Coronary artery (tissue), 2 donors: ENCODE measurements at places on chromosomes 2 and 18.

- no peak for DNase-seq
Observed at GRCh38 chr18:12839057-12839525, 44.9 kb downstream of the PTPN2 start.

DNA sequence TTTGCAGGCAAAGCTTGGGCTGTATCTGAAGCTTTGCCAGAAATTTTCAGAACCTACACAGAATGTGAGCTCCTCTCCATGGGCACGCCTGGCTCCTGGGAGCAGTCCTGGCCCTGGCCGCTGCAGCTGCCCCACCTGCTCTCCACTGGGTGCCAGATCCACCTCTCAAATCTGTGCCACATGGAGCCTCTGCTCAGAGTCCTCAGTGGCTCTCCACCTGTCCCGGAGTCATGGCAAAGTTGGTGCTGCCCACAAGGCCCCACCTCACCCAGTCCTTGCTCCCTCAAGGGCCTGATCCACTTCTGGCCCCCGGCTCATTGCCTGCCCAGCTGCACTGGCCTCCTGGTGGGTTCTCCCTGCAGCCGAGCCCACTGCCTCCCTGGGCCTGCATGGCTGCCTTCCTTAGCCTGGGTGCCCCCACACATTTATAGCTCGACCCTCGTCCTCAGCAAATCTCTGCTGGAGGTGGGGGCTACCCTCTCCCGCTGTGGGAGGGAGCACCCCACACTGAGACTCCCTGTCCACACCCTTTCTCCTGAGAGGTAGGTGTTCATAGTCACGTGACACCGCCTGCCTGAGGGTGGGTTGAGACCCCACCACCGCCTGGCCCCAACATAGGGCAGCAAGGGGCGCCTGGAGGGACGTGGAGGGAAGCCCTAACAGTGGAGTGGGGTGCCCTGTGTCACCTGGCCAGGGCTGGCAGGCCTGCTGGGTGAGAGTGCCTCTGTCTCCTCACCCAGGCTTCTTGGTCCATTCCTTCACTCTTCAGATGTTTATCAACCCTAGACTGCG lies 224.1 kb downstream of the SH3RF3 start:
- DNase-seq: peak; percentile 56

GRCh38 chr2:197547163-197547900 lies 31.5 kb downstream of the MOB4 start:
- no peak for DNase-seq

DNA sequence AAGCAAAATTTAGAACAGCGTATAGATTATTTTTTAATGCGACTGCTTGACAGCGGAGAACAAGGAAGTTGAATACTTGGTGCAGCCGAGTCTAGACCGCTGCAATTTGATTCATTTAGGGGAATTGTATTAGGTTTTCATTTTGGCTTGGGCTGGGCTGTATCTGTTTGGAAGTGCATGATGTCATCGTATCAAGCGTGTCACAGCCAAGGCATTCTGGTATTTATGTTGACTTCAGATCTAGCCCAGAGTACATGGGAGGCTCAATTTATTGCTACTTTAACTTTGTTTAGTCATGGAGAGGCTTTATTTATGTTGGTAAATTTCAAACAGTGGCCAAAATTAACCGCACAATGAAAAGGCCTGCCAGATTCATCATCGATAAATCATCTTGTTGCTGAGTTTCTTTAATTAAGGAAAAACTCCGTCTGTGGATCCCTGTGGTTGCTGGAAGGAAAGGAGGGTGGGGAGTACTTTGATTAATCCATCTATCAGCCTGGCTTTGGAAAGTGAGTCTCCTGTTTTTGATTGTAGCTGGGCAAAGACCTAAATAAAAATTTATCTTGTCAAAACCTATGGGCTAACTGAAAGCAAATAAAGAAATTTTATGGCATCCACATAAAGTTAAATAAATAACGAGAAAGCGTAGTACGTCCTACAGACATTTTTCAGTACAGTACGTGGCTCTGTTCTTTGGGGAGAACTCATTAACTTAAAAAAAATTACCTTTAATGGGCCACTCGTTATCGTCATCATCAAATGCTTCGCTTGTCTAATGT lies 230.4 kb upstream of the SPRED2 start:
- DNase-seq: no peak

- peak; percentile 61 for DNase-seq
Observed at GRCh38 chr2:3041246-3041645, 336.4 kb downstream of the EIPR1 start.

- no peak for DNase-seq
Observed at GRCh38 chr2:235011607-235011928, 59.8 kb downstream of the SH3BP4 start.

DNA sequence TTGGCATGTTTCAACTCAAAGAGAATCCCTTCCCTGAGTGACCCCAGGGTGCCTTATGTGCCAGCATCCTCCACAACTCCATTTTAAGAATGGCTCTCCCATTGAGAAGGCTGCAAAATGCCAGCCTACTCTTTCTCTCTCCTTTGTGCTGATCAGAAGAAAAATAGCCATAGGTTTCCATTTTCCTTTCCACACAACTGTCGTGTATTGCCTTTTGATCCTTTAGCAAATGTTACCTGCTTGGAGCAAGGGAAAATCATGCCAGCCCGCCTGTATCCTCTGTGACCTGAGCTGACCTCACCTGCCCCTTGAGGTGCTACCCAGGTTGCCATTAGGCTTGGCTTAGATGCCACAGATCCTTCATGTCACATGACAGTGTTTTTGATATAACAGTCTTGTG lies 38.8 kb downstream of the DPYSL5 start:
- no peak for DNase-seq
